ENCODE measurements at places on chromosomes 12 and 14. TPM values are rescaled to one million over a fixed set of nuclear protein-coding genes. Genes with fewer than 3 reads are reported as not detected.

PTHLH gene
- not detected for total RNA-seq

ERP27 gene
- total RNA-seq: 12.2 TPM

ZFP36L1 gene
- total RNA-seq: 50.9 TPM

TRIM9 gene
- total RNA-seq: 0.18 TPM

PTPRR gene
- not detected for total RNA-seq

KRT78 gene
- not detected for total RNA-seq

PRIM1 gene
- total RNA-seq: 54.7 TPM

BDKRB1 gene
- total RNA-seq: not detected

HRK gene
- not detected for total RNA-seq

CAPZA3 gene
- not detected for total RNA-seq

DAD1 gene
- total RNA-seq: 178 TPM

KRT73 gene
- total RNA-seq: 0.25 TPM

IL22 gene
- total RNA-seq: not detected

CLEC1B gene
- total RNA-seq: not detected

CCDC91 gene
- total RNA-seq: 16.5 TPM

CCDC197 gene
- not detected for total RNA-seq

KLRB1 gene
- 0.95 TPM for total RNA-seq

MGP gene
- 0.27 TPM for total RNA-seq

KCNK13 gene
- total RNA-seq: 0.09 TPM

CLEC1A gene
- total RNA-seq: not detected

CCDC60 gene
- not detected for total RNA-seq

ADAMTS20 gene
- not detected for total RNA-seq

GPRC5D gene
- not detected for total RNA-seq

BHLHE41 gene
- total RNA-seq: not detected

KRT7 gene
- total RNA-seq: 5.3 TPM

KRT79 gene
- total RNA-seq: not detected

ASB2 gene
- 58.1 TPM for total RNA-seq

SDS gene
- not detected for total RNA-seq

KLRG1 gene
- total RNA-seq: 3.5 TPM

SLC10A1 gene
- not detected for total RNA-seq

ESR2 gene
- 0.25 TPM for total RNA-seq

NTF3 gene
- not detected for total RNA-seq

SLC39A5 gene
- 0.86 TPM for total RNA-seq

RAPGEF3 gene
- 0.20 TPM for total RNA-seq

PLEKHA5 gene
- 5.3 TPM for total RNA-seq

TMBIM6 gene
- total RNA-seq: 445 TPM

APOF gene
- not detected for total RNA-seq

AHSA1 gene
- 217 TPM for total RNA-seq

SYNDIG1L gene
- not detected for total RNA-seq

INHBE gene
- total RNA-seq: not detected

MARK3 gene
- total RNA-seq: 85.3 TPM

DERA gene
- 19.8 TPM for total RNA-seq

USP15 gene
- total RNA-seq: 149 TPM

Data from T-helper 2 cell treated with Interferon-gamma antibody and Interleukin-4, amounts not matched to agents 100 ng/mL and 5 ng/mL, for 36 hours (primary cell).